ENCODE measurements at places on chromosomes 3 and 15.

- no peak for DNase-seq
These were observed 1.8 kb upstream of the AP2M1 start for GRCh38 chr3:184172681-184173373.

DNA sequence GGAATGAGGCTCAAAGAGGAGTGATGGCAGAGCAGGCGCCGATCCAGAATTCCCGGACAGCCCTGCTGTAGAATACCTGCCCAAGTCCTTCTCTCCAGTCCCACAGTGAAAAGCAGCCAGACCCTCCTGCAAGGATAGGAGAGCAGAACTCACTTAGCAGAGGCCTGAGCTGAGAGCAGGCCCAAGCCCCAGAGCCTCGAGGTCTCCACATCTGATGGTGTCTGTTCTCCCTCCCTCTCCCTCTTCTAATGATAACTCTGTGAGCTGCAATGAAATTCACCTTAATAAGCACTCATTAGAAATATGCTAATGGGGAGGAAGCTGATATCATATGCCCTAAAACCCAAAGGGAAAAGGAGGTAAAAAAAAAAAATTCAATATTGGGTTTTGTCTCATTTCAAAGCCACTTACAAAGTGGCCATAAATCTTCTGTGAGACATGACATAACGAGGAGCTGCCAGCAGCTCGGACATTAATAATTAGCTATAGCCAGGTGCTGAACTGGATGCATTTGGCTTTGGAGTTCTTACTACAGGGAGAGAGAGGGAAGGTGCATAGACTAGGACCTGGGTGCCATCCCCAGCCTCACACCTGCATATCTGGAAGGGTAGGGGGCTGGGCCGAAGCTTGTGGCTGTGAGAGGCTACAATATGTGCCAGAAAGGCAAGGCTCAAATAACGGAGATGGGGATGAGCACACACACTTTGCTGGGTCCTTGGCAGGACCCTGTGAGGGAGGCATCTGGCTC lies 108.4 kb downstream of the MEGF11 start:
- no peak for DNase-seq

- DNase-seq: no peak
These were observed 63.4 kb upstream of the LCTL start for GRCh38 chr15:66628976-66629723.

DNA sequence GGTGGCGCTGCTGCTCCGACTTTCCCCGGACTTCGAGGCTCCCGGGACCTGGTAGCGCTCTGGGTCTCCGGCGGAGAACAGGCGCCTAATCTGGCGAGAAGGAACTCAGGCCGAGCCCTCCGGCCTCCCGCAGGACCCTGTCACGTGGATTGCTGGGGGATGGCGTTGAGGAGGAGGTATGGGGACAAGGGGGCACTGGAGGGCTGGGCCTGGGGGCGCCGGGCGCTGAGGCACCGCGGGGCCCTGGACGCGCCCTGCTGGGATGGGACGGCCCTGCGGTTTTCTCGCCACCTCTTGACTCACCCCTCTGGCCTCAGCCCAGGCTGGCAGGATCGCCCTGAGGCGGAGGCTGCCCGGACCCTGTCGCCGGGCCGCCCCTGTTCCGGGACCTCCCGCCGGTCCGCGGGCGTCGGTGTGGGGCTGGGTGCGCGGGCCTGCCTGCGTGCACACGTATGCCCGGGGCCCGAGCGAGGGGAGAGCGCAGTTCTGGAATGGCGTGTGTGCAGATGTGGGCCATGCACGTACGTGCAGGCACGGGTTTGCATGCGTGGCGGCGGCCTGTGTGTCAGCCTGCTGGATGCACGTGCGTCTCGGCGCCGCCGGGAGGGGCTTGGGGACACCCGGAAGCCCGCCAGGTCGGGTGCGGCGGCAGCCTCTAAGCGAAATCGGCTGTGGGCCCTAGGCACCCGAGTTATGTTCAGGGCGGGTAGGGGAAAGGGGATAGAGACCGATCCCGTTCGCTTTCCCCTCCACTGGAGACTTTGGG lies 752 bp downstream of the C15orf39 start:
- no peak for DNase-seq

DNA sequence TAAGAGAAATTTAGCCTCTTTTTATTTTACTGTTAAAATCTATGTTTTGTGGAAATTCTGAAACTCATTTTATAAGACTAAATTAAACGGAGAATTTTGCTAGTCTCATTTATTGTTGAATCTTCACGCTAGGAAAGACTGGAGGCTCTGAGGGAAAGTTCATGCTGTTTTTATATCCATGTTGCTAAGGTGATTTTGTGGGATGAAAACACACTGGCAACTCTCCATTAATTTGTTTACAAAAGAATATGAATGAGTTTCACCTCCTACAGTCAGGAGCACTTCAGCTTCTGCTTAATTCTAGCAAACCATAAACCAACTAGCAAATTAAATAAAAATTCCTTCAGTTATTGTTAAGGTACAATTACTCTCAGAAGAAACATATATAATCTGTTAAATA lies 195.4 kb downstream of the RAP2B start:
- no peak for DNase-seq

DNA sequence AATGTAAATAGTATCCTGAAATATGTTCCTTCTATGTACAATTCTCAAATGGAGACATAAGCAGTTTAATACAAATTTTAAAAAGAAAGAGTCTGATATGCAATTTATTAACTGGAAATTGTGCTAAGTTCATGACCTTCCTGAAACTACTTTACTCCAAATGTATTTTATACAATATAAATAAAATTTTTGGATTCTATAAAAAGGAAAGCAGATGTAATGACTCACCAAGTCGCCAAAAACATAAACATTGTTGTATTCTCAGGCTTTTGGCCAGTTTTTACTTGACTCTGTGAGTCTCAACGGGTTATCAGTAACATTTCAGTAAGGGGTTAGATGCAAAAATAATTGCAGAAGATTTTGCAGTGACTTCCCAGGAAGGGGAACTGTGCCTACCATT lies 948.2 kb downstream of the EPHA3 start:
- DNase-seq: no peak

Measured in SK-N-MC (cell line).